ENCODE measurements at places on chromosomes 6 and 20.

GRCh38 chr6:1312473-1313367 lies 822 bp downstream of the FOXQ1 start:
- no peak for DNase-seq

GRCh38 chr6:148704400-148705246 lies 42.2 kb upstream of the UST start:
- DNase-seq: no peak

DNA sequence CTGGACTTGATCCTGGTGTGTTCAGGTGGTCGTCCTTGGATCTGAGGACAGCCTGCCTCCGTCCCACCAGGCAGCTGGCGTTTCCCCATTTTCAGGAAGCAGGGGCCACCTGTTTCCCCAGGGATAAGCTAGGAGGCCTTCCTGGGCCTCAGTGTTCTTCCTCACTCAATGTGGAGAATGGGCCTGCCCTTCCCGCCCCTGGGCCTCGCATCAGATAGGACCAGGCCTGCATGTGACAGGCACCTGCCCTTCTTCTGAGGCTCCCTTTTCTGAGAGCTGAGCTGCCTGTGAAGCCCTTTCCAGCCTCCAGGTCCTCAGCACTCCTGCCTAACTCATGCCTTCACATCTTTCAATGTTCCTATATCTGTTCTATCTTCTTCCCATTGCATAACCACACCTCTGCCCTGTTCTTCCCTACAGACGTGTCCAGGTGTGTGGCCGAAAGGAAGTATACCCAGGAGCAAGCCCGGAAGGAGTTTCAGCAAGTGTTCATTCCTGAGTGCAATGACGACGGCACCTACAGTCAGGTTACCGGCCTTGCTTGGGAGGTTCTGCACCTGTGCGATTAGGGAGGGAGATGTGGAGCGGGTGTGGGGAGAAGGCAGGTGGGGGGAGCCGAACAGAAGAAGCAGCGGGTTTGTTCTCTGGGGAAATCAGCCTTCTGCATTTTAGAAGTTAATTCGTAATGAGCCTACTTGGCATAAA lies 85.1 kb downstream of the SMOC2 start:
- DNase-seq: no peak

DNA sequence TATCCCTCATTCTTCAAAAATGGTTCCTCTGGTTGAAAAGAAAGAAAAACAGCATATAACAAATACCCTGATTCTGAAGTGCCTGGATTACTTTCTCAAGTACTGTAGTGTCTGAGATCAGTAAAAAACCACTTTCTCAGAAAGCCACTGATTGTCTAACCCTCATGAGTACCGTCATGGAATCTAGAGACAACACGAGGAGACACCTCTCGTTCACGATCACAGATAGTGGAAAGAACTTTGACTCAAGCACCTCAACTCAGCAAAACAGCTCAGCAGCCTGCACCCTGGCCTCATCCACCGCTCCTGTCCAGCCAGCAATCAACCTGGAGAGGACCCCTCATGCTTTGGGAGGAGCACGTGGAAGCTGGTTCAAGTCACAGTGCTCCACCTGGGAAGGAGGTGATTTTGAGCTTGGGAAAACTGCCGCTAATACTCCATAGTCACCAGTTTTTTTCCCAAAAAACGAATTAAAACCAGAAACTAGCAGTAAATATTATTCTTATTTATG lies 1.0 kb downstream of the SCML4 start:
- DNase-seq: peak; percentile 24
